ENCODE measurements at places on chromosomes 5 and 9.
A peak's percentile ranks its signal among the peaks of the same experiment; 100 is the strongest.

DNA sequence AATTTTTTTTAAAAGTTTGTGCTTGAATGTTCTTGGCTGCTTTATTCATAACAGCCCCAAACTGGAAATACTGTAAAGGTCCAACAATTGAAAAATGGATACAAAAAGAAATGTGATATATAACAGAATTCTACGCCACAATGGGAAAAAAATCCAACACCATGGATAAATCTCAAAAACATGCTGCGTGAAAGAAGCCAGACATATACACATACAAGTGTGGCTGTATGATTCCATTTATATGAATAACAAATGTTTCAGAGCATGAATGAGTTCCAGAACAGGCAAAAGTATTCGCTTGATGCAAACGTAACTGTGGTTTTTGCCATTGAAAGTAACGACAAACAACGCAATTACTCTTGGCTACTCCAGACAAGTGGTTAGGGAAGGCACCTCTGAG is 7.2 kb upstream of the SFXN1 start:
- DNase-seq, result no peak

DNA sequence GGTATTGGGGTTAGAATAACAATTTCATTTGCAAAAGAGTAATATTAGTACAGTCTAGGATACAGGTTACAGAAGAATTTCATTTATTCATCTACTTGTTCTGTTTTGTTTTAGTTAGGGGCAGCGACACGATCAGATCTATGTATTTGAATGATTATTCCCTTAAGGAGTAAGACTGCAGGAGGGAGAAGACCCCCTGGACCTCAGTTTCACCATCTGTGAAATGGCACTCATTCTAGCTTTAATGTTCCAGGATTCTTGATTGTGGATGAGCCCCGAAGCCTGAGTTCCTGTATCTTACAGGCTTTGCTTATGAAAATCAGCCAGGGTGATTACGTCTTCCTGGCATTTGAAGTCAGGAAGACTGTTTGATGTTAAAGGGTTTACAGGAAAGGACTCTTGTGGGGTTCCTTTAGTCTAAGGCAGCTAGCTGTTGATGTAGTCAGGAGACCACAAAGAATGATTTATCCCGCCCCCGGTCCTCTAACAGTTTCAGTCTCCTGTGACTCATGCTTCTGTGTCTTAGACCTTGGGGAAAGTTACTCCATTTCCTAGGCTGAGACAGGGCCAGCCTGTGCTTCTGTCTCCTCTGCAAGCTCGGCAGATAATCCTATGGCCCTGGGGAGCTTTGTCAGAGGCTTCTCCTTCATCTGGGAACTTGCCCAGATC is 11.5 kb downstream of the SMIM3 start:
- DNase-seq, result peak; percentile 92

- DNase-seq, result no peak
Observed at GRCh38 chr5:91687430-91687829, 304.3 kb upstream of the ARRDC3 start.

DNA sequence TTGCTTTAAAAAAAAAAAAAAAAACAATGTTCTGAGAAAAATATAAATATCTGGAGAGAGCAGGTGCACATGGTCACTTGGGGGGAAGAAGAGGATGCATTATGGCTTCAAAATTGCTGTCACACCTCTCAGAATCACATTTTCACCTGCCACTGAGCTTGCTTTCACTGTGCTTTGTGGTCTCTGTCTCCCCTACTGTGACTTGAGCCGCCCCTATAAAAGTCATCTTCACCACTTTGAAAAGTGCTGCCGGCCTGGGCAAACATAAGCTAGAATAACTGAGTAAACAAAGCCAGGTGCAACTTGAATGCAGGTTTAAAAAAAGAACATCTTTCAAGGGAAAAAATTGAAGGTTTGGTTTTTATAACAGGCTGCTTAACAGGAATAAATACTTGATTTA is 368.1 kb upstream of the GRIA1 start:
- DNase-seq, result no peak

GRCh38 chr5:42506662-42507061 is 83.4 kb downstream of the GHR start:
- DNase-seq, result no peak

- DNase-seq, result no peak
Observed at GRCh38 chr5:97075649-97076048, 66.8 kb downstream of the LIX1 start.

DNA sequence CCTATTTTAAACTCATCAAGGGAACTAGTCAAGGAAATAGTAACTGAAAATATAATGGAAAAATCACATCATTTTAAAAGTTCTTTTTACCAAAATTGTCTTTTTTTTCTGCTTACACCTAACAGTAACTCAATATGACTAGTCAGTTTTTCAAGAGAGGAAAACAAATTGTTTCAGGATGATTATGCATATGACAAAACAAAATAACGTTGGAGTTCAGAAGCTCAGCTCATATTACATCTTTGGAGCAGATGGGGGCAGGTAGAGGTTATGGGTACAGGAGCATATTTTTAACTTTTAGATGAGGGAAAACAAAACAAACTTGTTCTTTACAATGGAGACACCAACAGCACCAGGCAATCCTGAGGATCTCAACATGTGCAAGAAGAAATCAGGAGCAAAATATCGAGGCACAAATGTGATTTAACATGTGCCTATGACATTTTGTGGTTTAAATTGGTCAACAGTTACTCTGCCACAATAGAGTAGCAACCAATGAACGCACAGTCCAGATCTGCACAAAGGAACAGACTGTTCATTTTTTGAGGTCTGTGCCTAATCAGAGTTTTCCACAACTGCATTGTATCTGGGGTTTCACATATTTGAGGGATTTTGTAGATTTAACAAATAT is 659.0 kb downstream of the ANXA1 start:
- DNase-seq, result no peak

DNA sequence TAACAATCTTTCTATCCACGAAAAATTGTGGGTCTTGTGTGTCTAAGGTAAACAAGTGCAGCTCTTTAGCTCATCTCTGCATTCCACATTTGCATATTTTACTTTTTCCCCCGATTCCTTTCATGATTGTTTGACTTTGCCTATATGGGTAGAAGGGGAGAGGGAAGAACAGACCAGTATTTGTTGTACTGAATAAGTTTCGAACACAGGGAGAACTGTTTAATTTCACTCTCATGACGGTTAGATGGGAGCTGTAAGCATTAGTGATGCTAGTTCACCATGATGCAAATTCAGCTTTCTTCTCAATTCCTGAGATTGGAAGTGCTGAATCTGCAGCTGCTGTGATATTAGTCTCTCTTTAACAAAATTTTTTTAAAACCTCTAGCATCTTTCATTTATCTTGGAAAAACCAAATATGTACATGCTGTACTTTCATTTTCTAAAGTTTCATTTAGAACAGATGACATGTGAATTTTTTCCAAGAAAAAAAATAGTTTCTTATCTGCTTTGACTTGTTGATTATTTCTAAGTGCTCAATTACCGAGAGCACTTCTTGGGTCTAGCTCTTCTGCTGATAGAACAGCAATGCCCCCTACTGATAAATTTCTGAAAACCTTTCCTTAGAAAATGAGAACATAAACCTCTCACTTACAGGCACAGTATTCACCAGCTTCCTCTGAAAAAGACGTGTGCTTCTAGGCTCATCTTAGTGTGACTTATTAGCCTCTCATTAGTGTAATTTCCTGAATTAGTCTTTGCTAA is 149.5 kb downstream of the BAAT start:
- no peak for DNase-seq

GRCh38 chr5:179008667-179009066 is 13.5 kb upstream of the GRM6 start:
- no peak for DNase-seq

Measured in activated CD8-positive, alpha-beta T cell treated with anti-CD3 and anti-CD28 coated beads for 36 hours (primary cell).